ENCODE measurements at places on chromosomes 5 and 9.

- DNase-seq = no peak
These were observed 77.3 kb upstream of the RPS23 start for GRCh38 chr5:82355496-82355895.

DNA sequence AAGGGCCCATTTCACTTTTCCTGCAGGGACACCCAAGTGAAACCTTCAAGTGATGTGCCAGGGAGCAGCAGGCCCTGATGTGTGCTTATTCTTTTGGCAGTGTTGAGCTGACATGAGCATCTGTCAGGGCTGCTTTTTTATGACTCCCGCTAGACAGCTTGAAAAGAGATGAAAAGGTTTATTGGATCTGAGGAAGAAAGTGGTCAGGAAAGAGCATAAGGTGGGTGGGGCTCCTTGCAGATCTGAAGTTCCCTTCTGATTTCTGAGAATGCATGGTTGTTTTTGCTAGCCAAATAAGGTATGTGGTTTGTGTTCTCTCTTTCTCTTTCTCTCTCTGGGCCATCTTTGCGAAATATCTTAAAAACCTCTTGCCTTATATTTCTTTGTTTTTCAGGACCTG lies 316.1 kb downstream of the DMRT2 start:
- no peak for DNase-seq

DNA sequence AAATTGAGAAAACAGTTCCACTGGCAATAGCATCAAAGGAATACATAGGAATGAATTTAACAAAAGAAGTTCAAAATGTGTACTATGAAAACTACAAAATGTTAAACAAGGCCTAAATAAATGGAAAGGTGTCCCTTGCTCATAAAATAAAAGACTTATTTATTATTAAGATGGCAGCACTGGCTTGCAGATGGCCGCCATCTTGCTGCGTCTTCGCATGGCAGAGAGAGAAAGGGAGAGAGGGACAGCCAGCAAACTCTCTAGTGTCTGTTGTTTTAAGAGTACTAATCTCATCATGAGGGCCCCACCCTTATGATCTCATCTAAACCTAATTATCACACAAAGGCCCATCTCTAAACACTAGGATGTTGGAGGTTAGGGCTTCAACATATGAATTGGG lies 47.1 kb downstream of the ABLIM3 start:
- no peak for DNase-seq

DNA sequence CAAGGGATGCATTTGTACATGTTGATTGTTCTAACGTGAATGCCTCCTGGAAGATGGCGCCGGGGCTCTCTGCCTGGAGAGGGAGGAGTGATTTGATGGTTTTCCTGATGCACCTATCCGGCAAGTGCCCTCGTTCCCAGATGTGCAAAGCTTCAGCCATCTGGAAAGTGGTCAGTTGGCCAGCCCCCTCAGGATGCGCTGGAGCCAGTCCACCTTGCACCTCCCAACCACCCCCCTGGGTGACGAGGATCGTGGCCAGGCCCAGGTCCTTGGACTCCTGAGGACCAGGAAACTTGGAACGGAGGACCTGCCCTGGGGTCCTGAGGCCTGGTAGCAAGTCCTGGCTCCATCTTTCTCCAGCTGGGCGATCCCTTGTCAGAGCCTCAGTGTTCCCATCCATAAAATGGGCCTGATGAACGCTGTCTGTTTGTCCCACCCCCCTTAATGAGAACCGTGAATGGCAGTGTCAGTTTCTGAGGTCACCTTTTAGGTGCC lies 23.6 kb upstream of the RNU6ATAC start:
- no peak for DNase-seq

- DNase-seq = no peak
These were observed 112.7 kb downstream of the NRG2 start for GRCh38 chr5:139930406-139930805.

DNA sequence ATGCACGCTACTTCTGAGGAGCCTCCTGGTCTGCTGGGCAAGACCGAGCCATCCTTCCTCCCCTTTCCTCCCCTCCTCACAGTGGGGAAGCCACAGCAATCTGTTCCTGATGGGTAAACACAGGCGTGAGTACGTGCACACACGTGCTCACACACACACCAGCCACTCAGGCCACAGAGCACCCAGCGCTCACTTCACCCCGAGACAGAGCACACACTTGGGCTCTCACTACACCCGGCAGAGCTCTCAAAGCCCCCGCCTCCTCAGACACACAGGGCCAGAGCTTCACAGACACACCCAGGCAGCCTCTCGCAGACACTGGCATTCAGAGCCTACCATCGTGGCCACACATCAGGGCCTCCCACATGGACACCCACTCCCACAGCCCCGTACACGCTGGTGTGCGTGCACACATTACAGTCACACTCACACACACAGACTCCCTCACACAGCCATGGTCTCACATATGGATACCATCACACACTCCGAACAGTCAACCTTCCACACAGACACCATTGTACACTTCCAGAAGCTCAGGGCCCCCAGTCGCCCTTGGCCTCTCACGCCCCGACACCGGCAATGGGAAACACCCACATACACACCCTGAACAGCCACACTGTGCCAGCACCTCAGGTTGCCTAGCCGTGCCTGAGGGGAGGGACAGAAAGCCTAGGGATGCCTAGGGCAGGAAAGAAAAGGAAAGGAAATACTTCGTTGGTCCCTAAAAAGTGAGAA lies 13.5 kb downstream of the CNTFR start:
- no peak for DNase-seq

DNA sequence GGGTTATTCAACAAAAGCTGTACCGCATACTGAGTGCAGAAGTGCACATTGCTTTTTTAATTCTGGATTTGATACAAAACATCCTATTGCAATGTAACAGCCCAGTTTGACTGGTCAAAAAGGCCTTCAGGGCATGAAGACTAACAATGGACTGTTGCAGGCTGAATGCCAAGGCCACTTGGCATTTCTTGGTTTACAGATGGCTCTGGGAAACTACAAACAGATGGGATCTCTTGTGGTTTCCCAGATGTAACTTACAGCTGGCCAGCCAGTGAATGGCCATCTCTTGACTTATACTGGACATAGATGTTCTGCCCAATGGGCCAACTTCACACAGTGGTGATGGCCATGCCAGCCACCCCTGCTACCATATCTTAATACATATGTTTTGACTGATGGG lies 36.8 kb downstream of the UGT3A2 start:
- DNase-seq = no peak

- no peak for DNase-seq
These were observed 42.4 kb downstream of the NKX2-5 start for GRCh38 chr5:173192561-173192960.

DNA sequence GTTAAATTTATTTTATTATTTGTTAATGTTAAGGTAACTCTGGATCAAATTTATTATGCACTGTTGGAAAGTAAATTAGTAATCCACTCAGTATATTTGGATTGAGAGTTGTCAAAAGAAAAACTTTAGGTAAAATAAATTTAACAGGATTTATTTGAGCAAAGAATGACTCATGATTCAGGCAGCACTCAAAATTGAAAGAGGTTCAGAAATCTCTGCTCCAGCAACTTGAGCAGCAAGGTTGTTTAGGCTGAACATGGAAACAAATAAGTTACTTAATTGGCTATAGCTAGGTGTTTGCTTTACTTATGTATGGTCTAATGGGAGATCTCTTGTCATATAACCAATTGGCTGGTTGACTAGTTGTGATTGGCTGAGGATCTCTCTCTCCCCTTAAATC lies 296.2 kb upstream of the EDIL3 start:
- no peak for DNase-seq

DNA sequence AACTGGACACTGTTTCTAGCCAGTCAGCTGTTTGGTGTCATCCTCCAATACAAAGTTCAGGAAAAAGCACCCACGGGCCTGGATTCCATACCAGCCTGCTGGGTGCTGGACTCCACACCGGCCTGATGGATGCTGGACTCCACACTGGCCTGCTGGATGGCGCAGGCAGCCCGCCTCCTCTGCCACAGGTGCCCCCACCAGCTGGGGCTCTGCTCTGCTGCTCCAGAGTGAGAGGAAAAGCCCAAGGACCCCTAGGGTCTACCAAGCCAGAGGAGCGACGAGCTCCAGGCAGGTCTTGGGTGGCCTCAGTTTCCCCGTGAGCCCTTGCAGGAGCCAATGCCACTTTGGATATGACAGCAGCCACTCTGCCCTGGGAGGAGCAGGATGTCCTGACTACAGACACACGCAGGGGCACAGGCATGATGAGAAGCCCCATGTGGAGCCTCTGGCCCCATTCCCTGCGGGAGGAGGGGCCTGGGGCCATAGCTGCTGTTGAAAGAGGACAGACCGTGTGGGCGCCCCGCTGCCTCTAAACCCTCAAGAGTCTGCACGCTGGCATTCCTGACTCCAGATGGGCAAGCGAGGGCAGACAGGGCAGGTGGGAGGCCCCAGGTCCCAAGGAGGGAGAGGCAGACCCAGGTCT lies 141.6 kb downstream of the OLFM1 start:
- DNase-seq = no peak

- peak; percentile 61 for DNase-seq
These were observed 173.0 kb upstream of the DAPK1 start for GRCh38 chr9:87324613-87325194.

DNA sequence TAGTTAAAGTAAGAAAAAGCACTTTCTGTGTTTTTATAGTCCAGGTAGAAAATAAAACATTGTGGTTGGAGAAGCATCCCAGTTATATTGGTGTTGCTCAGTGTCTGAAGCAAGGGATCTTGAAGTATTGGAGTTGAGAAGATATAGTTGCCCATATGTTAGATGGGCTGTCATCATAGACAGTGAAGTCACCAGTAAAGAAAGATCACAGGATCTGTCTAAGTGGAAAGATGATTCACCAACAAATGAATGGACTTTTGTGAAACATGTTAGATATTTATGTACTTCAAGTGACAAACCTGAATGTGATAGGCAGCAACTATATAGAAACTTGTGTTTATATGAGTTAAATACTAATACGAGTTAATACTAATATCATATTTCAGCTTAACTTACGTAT lies 11.7 kb downstream of the OGN start:
- no peak for DNase-seq

GRCh38 chr9:134723491-134724190 lies 82.0 kb downstream of the COL5A1 start:
- DNase-seq = no peak

GRCh38 chr9:86413971-86414880 lies 60.0 kb upstream of the TUT7 start:
- peak; percentile 10 for DNase-seq

GRCh38 chr9:130587921-130588320 lies 8.5 kb downstream of the FUBP3 start:
- DNase-seq = no peak

GRCh38 chr5:42813533-42813932 lies 1.8 kb upstream of the SELENOP start:
- no peak for DNase-seq

DNA sequence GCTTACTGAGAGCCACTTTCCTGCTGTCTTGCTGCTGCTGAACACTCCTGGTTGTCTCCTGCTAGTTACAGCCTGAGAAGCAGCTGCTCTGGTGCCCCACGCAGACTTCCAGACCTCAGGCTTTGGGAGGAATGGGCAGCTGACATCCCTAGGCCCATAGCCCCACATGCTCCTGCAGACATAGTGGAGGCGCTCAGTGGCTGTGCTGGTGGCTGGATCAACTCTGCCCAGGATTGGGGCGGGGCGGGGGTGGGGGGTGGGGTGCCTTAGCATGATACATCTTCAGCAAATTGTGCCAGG lies 93.9 kb downstream of the DAB2IP start:
- no peak for DNase-seq

GRCh38 chr9:101586651-101587050 lies 8.1 kb downstream of the PPP3R2 start:
- peak; percentile 81 for DNase-seq

DNA sequence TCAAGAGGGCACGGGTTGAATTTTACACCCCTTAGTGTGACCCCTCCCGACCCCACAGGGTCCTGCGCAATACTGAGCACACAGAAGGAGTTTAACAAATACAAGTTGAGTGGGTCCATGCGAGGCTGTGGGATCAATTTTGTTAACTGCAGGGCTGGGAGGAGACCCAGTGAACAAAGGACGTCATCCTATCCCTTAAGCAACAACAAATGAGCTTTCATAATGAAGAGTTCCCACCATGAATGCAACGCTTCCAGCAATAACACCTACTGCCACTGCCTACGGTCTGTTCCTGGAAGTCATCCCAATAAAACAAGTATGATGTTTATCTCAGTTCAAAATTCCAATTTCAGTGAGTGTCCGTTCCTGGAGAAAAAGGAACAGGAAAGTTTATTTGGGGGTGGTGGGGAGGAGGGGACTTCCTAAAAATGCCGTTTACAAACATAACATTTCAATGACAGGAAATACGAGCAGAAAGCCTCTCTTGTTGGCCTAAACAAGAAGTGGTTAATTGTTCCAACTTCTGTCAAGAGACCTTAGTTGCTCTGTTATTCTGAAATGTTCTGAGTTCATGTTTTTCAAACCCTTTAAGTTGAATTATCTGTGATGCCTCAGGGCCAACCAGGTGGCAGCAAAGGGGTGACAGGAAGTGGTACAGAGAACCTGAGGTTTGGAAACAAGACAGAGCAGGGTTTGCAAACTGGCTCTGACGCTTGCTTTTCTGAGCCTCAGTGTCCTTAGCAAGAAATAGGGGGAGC lies 65.8 kb upstream of the PLPP6 start:
- DNase-seq = peak; percentile 32

GRCh38 chr5:42606464-42606869 lies 150.2 kb upstream of the CCDC152 start:
- DNase-seq = no peak

GRCh38 chr5:42840269-42840668 lies 28.6 kb upstream of the SELENOP start:
- no peak for DNase-seq

- no peak for DNase-seq
These were observed 4.2 kb upstream of the DELE1 start for GRCh38 chr5:141919218-141920119.

DNA sequence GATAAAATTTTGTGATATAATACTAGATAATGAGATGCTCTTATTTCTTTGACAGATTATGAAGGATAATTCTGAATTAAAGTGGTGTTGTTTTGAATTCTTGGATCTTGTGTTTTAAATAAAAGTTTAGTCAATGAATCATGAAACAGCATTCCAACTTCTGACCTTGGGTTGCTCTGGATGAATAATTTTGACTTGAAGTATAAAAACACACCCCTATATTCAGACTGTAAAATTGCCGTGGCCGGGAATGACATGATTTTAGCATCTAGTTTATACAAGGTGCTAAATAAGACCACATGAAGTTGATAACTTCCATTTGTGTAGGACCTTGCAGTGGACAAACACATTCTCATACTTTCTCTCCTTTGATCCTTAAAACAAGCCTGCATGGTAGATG lies 67.2 kb upstream of the DAP start:
- no peak for DNase-seq

Measured in activated CD4-positive, alpha-beta T cell treated with anti-CD3 and anti-CD28 coated beads, Interleukin-2, Interleukin-6, amounts not matched to agents 100 ng/mL and 50 ng/mL, durations not matched to agents 16 hours and 8 hours (primary cell).